Left lobe of liver (tissue), 2 donors: ENCODE measurements at places on chromosomes 4 and X. TPM values are rescaled to one million over a fixed set of nuclear protein-coding genes. Genes with fewer than 3 reads are reported as not detected.

FOXR2 gene
- not detected for total RNA-seq

CFAP97 gene
- 11.3 TPM for total RNA-seq

MAGEA11 gene
- not detected for total RNA-seq

PCDH11X gene
- 0.03 TPM for total RNA-seq

- no peak for DNase-seq
These were observed 93.4 kb upstream of the RXFP1 start for GRCh38 chr4:158428242-158428641.

DNA sequence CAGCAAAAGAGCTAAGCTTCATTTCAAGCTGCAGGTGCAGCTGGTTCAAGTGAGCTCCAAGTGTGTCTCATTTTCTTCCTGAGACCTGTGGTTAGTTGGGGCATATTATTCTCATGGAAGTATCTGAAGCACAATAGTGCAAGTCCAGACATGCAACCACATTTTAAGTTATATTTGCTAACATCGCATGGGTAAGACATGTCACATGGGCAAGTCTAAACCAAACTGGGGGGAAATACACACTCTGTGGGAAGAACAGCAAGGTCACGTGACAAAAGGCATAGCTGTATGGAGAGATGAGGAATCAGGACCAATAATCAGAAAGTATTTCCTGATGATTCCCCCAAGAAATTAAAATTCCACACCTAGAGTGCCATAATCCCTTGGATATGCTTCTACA is 94.9 kb upstream of the NDP start:
- no peak for DNase-seq

GRCh38 chrX:2631743-2632532 is 59.2 kb upstream of the CD99 start:
- no peak for DNase-seq

DNA sequence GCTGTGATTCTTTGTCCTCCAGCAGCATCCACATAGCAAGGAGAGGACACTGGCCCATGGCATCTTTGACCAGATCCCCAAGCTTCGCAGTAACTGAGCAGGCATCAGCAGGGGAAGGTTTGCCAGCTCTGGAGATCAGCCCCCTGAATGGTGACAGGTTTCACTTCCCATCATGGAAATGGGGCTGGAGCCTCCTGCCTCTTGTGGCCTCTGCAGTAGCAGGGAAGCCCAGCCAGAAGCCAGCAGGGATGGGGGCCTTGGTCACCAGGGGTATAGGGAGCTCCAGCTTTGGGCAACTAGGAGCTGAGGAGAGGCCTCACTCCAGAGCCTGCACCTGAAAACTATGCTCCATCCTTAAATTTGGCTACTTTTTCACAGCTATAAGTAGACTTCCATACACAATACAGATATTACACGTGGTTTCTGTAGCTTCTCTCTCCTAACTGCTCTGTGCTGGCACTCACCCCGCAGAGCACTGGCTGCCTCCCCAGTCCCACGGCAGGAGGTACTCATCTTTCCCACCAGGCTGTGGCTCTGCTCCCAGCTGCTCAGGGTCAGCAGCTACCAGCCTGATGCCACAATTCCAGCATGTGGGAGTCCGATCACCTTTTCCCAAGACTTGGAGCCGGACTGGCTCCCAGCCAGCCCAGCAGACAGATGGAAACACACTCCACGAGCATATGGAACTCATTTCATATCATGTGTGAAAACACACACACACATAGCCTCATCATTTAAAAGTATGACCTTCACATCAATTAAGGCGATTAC is 2.8 kb downstream of the TMEM271 start:
- DNase-seq = peak; percentile 30

PNCK gene
- total RNA-seq = not detected

- DNase-seq = no peak
These were observed 33.8 kb downstream of the USP11 start for GRCh38 chrX:47266643-47267042.

GRCh38 chr4:126306152-126306869 is 991.6 kb downstream of the FAT4 start:
- no peak for DNase-seq

- DNase-seq = no peak
These were observed 46.2 kb downstream of the RGS12 start for GRCh38 chr4:3338976-3339531.

CTAG2 gene
- total RNA-seq = not detected

WFS1 gene
- 14.3 TPM for total RNA-seq

DNA sequence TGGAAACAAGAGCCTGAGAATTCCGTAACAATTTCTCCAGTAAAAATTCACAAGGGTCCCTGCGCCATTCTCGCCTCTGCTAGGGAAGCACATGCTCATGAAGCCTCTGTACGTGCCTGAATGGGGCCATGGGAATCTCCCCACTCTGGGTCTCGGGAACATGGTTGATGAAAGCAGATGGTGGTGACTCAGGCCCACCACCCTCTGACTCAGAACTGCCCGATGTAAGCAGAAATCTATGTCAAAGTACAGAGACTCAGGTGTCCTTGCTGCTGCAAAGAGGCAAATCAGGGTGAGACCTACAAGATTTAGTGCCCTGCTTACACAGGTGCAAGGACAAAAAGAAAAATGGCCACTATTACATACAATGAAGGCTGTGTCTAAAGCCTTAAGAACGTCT is 65.0 kb downstream of the SCD5 start:
- DNase-seq = no peak

DNA sequence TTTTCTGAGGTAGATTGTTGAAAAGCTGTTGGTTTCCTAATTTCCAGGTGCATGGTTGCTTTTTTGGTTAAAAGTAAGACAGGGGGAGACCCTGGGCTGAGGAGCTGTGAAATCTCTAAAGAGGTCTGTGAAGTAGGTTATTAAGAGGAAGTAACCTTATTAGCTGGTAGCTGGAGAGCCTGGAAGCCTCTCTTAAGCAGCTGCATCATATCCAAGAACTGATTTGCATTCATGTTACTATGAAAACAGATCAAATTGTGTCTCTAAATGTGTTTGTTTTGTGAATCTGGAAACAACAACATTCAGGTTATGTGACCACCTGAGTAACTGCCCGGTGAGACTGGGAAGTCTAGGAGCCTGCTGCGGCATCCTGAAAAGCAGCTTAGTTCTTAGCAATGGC is 54.1 kb downstream of the ARHGAP10 start:
- DNase-seq = no peak

- peak; percentile 80 for DNase-seq
These were observed 78.0 kb upstream of the BCOR start for GRCh38 chrX:40175511-40176350.

KIAA1210 gene
- total RNA-seq = not detected

DNA sequence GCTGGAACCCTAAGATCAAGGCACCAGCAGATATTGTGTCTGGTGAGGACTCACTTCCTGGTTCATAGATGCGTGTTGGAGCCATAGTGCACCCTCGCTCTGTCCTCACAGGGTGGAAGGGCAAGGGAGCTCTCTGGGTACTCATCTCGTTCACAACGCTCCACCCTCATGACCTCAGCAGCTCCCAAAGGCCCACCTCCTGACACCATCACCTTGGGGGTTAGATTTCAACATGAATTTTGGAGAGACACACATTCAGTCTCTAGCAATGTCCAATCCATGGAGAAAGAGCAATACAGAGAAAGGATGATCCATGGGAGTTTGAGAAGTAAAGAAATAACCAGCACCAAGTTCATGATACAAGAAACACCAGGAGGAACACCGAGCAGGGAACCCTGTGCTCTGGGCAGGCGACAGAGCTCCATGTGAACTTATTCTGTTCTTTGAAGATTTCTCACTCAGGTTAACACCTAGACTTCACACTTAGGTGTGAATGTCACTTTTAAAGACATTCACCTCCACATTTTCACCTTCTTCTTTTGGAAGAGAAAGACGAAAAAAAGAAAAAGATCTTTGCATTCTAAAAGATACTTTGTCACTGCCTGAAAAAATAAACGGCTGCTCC is 171.8 kb upstream of the FAM9B start:
- DNase-seq = no peak

GRCh38 chr4:166594326-166594946 is 639.9 kb downstream of the SPOCK3 start:
- DNase-seq = no peak

DNA sequence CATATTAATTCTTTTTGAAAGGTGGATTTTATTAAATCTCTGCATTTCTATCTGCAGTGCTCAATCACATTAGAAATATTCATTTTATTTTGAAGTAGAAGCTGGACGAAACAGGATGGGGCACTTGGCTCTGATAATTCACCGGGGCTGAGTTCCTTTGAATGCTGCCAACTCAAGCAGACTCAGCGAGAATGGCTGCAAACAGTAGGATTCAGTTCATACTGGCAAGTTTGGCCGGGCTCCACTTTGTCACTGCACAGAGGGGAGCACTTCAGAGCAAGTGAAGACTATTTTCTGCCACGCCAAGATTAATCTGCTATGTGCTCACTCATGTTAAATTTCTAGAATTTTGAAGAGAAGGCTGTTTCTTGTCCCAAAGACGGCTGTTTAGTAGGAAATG is 30.7 kb upstream of the KLHL8 start:
- peak; percentile 72 for DNase-seq

HPSE gene
- 0.75 TPM for total RNA-seq

DNA sequence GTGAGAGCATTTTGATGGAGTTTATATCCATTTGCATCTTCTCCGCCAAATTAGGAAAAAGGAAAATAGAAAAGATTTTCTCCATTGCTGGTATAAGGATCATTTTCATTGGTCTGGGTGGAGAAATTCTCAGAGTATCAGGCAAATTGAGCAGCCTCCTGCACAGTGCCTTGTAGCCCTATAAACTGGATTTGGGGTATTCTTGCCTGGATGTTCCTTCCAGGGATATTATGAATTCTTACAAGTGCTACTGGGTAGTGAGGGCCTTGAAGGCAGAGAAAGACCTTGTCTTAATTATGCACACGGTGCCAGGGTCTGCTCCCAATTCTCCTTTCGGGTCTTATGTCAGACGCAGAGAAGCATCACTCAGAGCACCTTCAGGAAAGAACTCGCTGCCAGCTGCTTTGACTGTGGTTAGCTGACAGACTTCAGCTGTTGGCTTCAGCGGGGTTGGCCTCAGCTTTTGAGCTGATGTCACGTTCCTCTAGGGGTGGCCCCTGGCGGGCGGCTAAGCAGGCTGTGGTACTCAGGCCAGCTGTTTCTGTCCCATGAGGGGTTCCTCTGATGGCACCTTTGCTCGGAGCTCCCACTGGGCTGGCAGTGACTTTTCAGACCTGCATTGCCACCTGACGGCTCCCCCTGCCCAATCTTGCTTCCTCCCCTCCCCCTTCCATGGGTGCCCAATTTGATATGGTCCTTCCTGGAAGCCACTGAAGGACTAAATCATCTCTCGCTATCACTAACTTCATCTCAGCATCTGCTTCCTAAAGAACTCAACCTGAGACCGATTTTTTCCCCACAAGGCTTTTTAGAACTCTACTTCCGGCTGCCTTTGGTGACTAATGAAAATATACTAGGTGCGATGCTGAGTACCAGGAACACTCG is 519.5 kb downstream of the BCOR start:
- no peak for DNase-seq

- DNase-seq = no peak
These were observed 53.8 kb upstream of the USP26 start for GRCh38 chrX:133150730-133151129.

TCEAL6 gene
- not detected for total RNA-seq

DNA sequence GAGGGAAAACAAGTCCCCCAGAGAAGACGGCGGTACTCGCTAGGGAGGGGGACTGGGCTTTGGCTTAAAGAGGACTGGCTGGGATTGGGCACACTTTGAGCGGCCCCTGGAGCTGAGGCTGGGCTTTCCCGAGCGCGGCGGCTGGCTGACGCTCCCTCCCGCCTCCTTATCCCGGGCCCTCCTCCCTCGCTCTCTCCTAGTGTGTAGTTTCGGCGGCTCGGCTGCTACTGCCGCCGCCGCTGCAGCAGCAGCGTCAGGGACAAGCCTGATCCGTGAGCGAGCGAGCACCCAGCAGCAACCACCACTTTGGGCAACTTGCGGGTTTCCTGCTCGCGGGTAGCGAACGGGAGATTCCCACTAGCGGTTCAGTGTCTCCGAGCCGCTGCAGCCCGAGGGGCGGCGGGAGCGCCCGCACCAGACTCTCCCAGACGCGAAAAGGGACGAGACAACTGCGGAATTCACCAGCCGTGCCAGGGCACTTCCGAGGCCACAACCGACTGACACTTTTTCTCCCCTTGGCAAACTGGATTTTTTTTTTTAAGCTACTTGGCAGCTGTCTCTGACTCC is 632 bp upstream of the PCDH7 start:
- peak; percentile 45 for DNase-seq

CXCL8 gene
- 0.28 TPM for total RNA-seq

- DNase-seq = no peak
These were observed 166.4 kb downstream of the PARM1 start for GRCh38 chr4:75099321-75099720.

BTC gene
- total RNA-seq = 0.20 TPM

- DNase-seq = no peak
These were observed 32.9 kb downstream of the HERC6 start for GRCh38 chr4:88411491-88412096.

DNA sequence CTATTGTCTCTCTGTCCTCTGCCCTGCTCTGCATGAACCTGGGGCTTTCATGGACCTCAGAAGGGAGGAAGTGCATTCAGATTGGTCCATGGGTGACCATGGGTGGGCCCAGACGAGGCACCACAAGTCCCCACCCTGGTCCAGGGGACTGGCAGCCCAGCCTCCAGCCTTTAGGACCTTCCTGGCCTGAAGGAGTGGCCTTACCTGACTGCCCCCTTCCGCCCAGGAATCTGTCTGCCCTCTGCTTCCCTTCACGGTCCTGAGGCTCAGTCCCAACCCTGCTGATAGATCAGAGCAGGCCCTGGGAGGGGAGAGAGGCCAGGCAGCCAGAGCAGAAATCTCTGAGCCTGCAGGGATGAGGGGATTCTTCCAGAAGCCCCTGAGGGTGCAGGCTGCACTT is 455.4 kb downstream of the PCDH18 start:
- no peak for DNase-seq

HTN3 gene
- total RNA-seq = not detected

DNA sequence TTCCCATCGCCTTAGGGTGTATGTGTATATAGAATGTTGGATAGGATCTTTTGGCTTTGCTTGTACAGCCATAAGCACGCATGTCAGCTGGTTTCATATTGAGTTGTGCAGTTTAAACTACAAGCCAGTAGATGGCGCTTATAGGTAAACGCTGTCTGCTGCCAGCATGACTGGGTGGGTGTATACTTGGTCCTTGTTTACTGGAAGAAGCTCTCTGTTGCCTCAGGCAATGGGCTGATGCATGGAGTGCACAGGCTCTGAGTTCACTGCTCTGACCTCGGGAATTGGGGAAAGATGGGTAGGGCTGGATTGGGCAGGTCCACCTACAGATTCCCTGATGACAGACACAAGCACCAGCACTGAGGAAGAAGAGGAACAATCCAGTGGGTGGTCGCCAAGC is 831.5 kb downstream of the STIM2 start:
- DNase-seq = no peak

- no peak for DNase-seq
These were observed 32.8 kb downstream of the PASD1 start for GRCh38 chrX:151596282-151596681.

DNA sequence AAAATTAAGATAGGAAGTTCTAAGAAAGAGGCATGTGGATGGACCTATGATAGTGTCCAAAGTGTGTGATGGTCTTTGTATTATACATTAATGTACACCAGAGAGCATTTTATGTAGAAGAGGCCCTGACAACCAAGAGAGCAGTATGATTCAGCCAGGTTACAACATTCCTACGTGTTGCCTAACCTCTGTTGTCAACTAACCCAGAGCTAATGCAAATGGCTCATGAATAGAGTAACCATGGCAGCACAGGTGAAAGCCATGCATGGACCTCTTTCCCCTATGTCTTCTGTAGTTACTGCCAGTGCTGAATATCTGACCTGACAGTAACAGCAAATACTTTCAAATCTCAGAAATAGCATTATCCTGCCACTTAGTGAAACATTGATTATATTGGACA is 255.6 kb downstream of the NDST4 start:
- no peak for DNase-seq
